NCI-H69 (cell line): ENCODE measurements at places on chromosomes 7 and 10.

GRCh38 chr7:630539-630938, 96.0 kb upstream of the DNAAF5 start:
- DNase-seq, result no peak

DNA sequence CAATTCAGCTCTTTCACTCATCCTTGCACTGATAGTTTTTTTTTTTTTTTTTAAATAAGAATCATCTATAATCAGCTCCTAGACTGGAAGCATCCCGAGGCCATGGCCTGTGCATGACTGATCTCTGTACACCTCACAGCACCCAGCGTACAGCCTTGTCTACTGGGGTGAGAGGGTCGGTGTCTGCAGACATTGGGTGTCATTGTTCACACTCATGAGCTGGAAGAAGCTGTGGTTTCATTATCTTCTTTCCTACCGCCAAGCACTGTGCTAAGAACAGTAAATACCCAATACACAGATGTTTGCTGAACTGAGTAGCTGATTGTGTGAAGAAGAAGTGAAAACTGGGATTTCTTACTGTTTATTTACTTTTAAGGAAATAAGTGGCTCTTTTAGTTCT, 123.6 kb downstream of the CLEC2L start:
- no peak for DNase-seq

DNA sequence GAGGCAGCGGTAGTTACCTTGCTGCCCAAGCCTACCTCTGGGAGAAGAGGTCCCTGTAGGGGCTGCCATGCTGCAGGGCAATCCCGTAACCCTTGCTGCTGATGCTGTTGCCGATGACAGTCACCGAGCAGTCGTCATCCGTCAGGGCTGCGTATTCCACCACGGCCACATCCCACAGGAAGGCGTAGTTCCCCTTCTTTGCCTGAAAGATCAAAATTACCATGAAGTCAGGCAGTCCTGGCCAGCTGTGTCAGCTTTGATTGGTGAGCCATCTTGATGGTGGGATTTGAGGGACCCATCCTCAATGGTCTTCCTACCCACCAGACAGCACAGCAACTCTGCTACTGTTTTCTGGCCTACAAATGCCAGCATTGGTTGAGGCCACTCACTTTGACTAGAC, 746.8 kb downstream of the GRID1 start:
- no peak for DNase-seq

DNA sequence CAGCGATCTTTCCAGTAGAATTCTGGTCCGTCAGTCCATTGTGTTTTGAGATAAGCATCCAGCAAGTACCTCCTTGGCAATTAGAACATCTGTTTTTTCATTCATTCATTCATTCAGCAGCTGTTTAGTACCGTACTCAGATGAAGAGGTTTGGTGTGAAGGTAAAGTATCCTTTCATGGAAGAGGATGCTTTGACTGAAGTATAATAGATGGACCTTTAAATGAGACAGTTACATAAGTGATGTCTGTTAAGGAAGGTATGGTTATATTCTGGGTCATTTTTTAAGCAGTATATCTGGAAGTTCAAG, 1.2 kb downstream of the MAPK8 start:
- peak; percentile 3 for DNase-seq

DNA sequence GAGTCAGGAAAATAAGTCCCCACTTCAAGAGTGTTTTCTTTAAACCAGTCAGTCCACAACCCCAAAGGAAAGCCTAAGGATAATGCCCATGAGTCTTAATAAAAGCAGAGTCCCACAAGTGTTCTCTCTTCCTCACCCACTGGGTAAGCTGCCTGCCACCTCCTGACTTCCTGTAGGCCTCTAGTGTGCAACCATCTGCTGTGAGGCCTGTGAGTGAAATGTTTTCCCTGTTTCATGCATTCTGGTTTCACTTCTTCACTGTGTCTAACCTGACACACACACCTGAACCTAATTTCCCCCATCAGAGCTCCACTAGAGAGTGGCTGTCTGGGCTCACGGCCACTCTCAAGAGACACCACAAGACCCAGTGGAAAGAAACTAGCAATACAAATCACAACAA, 38.9 kb upstream of the GDF10 start:
- no peak for DNase-seq

GRCh38 chr7:93146036-93146435, 2.1 kb downstream of the SAMD9L start:
- no peak for DNase-seq

GRCh38 chr7:45387837-45388236, 186.3 kb upstream of the ADCY1 start:
- no peak for DNase-seq

DNA sequence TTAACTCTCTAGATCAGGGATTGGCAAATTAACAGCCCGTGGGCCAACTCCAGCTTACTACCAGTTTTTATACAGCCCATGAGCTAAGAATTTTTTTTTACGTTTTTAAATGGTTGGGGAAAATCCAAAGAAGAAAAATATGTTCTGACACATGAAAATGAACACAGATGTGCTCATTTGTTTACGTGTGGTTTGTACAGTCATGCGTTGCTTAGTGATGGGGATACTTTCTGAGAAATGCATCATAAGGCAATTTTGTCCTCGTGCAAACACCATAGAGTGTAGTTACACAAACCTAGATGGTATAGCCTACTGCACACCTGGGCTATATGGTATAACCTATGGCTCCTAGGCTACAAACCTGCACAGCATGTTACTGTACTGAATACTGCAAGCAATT, 8.3 kb upstream of the SMKR1 start:
- no peak for DNase-seq

- no peak for DNase-seq
Measured at GRCh38 chr10:48965460-48965859, 25.8 kb upstream of the LRRC18 start.

DNA sequence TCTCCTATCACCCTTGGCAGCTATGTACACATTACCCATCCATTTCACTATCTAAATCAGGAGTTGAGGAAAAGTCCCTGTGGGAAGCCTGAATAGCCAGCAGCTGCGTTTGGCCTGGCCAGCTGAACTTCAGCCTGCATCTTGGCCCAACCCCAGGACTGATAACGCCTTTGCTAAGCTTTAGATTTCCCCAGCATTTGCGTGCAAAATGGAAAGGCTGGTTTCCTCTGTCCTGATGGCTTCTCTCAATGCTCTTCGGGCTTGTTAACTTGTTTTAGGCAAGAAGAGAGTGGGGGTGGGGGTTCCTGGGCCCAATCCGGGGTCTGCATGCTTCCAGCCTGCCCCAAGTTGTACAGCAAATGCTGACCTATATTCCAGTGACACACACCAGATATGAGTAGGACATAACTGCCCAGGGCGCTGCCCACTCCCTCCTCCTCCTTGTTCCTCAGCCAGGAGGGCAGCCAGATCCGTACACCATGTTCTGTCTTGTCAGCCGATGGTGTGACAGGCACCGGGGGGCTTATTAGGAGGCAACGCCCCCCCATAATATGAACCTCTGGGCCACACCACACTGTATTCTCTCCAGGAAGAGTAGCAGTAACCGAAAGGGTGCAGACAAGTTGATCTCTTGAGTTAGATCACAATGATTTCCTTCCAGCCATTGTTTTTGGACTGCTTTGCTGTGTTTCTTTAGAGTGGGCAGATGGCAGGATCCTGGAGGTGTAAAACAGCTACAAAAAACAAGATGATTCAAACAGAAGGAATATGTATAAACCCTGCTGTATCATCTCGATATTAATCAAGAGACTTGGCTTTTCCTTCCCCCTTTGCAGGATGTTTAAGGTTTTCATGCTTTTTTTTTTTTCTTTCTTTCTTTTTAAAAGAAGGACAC, 339.0 kb downstream of the RNLS start:
- peak; percentile 70 for DNase-seq

- DNase-seq, result no peak
Measured at GRCh38 chr10:99430116-99430450, 341 bp downstream of the GOT1 start.

DNA sequence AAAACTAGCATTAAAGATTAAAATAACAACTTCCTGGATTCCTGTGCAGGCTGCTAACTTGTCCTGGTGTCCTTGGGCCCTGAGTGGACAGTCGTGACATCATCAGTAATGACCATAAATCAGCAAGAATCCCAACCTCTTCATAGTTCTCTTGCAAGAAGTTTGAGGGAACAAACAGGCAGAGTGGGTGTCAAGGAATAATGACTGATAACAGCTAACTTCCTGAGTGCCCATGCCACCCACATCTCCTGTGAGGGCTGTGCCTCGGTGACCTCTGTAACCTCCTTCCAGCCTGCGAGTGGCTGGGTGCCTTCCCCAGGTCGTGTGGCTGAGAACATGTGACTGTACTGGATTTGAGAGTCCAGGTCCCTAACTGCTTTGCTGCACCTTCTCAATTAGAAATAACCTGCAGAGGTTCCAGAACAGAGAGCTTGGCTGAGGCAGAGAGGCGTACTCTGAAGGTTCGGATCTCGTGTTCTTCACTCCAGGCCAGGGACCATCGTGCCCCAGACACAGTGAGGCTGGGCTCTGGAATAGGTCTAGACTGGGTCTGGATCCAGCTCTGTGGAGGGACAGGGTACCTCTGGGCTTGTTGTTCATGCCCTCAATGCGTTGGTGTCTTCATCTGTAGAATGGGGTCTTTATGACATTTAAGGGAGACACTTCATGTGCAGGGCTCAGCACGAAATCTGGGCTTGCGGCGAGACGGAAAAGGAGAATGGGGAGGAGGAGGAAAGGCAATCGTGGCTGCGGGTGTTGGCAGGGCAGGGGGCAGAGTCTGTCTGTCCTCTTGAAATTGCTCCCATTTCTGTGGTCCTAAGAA, 313.1 kb upstream of the ZNF32 start:
- no peak for DNase-seq

DNA sequence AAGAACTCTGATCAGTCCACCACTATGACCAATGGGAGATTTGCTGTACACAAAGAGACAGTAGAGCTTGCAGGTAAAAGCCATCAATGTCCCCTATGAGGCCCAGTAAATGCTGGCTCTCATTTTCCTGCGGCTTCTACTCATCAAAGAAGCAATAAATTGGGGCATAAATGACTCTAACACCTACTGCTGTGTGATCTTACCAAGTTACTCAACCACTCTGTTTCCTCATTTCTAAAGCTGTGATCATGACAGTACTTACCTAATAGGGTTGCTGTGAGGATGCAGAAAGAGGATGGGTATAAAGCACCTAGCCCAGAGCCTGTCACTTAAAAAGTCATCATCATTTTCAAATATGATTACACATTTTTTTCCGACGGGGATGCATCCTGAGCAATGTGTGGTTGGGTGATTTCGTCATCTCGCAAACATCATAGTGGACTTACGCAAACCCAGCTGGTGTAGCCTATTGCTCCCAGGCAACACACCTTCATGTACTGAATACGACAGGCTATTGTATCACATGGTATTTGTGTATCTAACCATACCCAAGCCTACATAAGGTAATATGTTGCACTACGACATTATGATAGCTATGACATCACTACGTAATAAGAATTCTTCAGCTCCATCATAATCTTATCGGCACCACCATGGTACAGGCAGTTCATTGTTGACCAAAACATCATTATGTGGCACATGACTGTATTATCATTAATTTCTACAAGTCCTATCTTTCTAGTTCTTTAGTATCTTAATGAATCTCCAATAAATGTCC, 7.1 kb upstream of the MGMT start:
- DNase-seq, result no peak

GRCh38 chr7:82317760-82318159, 125.8 kb downstream of the CACNA2D1 start:
- DNase-seq, result peak; percentile 80

DNA sequence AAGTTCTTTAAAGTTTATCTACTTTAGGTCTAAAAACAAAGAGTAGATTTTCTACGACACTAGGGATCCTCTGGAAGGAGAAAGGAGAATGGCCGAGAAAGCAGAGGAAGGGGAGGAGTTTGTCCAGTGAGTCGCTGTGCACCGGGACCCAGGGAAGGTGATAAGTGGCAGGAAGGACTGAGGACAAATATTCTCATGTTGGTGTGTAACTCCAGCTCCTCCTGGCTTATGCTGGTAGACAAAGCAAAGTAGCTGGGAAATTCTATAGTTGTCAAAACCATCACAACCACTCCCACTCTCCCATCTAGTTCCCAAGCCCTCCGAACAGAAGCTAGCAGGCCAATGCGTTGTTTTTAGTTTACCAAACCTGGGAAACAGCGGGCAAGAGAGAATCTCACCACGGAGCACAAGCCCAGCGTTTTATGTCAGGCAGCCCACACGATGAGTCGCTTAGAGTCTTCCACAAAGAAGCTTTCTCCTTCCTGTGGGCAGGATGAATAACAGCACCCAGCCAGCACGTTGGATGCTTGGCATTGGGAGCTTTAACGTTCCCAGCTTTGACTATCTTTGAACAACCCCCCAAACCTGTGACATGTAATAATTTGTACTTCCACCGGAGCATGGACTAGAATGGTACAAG, 32.9 kb upstream of the JCAD start:
- DNase-seq, result no peak

GRCh38 chr10:33276282-33276923, 58.1 kb downstream of the NRP1 start:
- DNase-seq, result no peak

DNA sequence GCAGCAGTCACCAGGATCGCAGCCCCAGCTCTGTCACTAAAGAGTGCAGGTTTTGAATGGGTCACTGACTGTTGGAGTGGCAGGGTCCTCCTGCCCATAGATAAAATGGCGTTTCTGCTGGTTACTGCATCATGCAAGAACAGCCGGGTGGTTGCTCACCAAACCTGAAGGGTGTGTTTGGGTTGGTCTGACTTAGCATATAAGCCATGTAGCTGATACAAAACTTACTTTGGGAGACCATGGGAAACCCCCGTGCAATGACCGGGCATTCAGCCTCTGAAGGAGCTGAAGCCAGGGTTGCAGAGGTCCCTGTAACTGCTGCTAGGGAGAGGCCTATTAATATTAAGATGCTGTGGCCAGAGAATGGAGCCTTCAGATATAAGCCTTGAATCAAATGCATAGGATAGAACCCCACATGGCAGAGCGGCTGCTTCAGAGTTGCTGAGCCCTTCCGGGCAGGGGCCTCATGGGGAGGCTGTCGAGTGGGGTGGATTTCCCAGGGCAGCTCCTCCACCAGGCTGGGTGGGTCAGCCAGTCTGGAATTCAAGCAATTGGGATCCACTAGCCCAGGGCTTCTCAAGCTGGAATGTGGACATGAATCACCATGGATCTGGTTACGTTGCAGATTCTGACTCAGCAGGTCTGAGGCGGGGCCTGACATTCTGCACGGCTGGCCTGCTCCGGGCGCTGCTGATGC, 70.9 kb upstream of the CTBP2 start:
- no peak for DNase-seq

- DNase-seq, result no peak
Measured at GRCh38 chr10:92813979-92814378, 34.3 kb upstream of the EXOC6 start.

GRCh38 chr10:79431891-79432831, 13.3 kb downstream of the ZCCHC24 start:
- no peak for DNase-seq

GRCh38 chr7:18384491-18385143, 110.9 kb upstream of the HDAC9 start:
- DNase-seq, result peak; percentile 85
